ENCODE measurements at places on chromosomes 7 and 10.
A peak's percentile ranks its signal among the peaks of the same experiment; 100 is the strongest.

DNA sequence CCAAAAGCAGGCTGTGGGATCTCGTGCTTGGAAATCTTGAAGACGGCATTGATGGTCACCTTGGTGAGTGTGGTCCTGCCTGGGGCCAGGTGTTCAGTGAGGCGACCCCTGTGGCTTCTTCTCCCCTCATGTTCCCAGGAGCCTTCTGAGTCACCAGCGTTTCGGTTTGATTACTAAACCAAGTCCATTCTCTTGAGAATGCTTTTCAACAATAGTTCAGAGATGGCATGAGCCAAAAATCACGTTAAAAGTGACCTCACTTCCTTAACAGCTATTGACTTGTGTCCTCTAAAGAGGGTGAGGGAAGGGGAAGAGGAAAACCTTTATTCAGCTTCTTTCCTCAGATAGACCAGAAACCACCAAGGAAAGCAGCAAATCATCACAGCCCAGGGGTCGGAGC lies 315.2 kb downstream of the GATA3 start:
- peak; percentile 5 for DNase-seq

DNA sequence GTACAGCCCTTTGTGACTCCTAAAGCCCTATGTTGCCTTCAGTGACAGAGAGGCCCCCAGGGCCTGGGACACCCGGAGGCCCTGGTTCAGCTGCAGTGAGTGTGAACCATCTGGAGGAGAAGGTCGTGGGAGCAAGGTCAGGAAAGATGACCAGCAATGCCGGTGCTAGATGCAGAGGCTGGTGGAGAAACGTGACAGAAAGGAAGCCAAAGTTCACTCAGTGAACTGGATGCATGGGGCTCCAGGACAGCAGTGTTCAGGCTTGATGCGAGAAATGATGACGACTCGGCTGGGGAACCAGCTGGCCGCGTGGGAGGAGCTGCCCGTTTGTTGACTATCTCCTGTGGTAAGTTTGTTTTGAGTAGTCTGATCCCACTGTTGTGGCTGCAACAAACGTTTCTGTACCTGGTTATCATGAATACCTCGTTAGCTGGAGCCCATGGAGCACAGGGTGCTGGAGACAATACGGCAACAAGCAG lies 54.1 kb upstream of the MKRN1 start:
- DNase-seq: no peak

DNA sequence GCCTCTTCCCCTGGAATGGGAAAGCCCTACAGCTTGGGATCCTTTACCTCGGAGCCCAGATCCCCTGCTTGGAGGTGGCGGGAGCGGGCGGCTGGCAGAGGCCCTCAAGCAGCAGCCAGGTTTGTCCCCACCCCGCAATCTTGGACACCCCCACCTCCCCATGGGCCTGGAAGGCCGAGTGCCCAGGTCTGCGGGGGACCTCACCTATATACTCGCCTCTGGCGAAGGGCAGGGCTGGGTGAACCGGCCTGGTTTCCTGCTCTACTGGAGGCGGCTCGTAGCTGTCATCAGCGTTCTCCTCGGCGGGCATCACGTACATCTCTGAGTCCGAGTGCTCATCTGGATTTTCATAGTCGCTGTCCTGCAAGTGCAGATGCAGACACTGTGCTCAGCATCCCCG lies 44.2 kb downstream of the BLNK start:
- no peak for DNase-seq

DNA sequence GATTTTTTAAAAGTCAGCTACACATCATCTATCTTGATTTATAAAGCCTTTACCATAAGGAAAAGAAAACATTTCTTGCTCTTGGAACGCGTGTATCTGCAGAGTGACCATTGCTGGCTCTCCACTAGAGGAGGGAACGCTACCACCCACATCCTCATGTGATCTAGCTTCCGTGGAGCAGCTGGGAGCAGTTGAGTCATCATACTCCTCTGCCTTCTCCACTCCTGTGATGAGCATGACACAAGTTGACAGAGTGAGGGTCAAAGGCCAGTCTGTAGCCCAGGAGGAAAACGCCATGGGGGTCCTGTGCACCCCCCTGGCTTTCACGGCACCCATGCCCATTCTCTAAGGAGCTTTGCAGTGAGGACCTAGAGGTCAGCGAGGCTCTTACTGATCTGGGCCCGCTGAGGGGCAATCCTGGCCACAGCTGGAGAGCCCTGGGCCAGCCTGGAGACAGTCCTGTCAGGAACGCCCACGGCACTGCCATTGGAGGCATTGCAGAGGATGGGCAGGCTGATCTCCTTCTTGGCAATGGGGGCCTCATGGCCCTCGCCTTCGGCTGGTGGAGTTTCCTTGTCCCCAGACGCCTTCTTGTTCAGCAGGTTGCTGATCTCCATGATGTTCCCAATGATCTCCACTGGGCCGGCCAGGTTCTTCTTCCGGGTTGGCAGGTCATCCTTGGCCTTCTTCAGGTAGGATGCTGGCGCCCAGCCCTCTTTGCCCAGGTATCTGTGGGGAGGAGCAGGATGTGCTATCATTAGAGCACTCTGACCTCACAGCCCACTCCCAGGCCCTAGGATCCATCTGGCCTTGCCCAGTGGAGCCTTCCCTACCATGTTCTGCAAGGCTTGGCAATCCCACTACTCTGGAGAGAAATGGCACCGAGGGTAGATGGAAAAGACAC lies 119.2 kb downstream of the NEURL1 start:
- peak; percentile 9 for DNase-seq

GRCh38 chr7:11787534-11787933 lies 44.5 kb downstream of the THSD7A start:
- DNase-seq: no peak

DNA sequence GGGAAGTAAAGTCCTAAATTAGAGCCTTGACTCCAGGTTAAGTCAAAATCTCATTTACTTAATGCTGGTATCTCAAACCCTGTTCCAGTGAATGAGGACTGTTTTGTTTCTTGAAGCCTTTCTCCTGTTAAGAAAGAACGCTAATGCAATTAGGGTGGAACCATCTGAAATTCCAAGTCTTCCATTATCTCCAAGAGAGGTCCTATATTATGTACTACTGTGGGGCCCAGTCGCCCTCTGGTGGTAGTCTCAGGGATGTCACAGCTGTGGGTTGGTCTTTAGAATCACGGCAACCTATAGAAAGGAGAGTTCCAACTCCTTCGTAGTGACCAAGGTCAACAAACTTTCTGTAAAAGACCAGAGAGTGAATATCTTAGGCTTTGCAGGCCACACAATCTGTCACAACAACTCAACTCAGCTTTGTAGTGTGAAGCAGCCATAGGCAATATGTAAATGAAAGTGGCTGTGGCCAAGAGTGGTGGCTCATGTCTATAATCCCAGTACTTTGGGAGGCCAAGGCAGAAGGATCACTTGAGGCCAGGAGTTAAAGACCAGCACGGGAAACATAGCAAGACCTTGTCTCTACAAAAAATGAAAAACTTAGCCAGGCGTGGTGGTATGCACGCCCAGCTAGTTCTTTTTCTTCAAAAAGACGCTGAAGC lies 9.3 kb downstream of the RPP38 start:
- peak; percentile 71 for DNase-seq

DNA sequence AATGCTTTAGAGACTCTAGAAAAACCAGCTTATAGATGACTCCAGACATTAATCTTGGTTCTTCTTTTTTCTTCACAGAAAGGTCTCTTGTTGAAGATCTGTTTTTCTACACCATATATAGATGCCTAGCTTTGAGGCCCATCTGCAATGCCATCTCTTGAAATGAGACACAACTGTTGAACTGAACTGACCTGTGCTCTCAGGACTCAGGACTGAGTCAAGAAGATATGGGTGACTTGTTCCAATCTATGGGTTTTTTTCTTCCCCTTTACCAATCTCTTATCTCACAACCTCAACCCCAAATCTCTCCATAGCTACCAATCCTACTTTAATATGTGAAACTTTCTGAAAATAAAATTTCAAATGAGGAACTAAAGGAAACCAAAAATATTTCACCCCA lies 194.7 kb downstream of the SNX13 start:
- DNase-seq: no peak

DNA sequence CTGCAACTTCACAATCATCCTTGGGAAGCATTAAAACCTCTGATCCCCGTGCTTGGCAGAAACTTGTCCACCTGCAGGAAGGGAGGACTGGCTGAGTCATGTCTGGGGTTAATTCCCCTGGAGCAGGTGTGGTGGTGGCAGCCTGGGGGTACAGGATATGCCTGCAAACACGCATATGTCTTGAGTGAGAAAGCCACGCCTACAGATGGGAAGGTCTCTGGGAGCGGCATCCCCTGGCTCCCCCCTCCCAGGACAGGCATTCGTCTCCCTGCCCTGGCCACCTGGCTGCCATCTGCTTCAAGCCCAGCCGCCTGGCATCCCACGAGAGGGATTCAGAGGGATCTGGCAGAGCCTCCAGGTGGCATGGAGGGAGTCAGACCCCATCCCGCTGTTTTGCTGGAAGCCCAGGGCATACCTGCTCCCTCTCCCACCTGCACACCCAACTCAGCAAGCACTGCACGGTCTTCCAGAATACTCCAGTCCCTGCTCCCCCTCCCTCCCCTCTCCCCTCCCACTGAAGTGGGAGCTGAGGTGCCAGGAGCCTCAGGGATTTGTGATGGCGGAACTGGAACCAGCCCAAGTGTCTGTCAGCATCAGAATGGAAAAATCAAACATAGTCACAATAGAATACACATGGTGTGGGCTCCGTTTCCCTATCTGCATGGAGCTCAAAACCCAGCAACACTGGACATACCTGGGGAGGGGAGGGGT lies 61.0 kb downstream of the CAMK2B start:
- DNase-seq: peak; percentile 74

- no peak for DNase-seq
These were observed 41.9 kb downstream of the TCF7L2 start for GRCh38 chr10:112991888-112992491.

GRCh38 chr10:7707858-7708622 lies 4.9 kb downstream of the ITIH2 start:
- no peak for DNase-seq
